Astrocyte of the cerebellum (primary cell): ENCODE measurements at places on chromosomes 2 and 18.

- no peak for DNase-seq
These were observed 16.4 kb downstream of the TET3 start for GRCh38 chr2:74001121-74001520.

- DNase-seq, result no peak
These were observed 207.0 kb upstream of the AGAP1 start for GRCh38 chr2:235286622-235287374.

- DNase-seq, result no peak
These were observed 178.1 kb upstream of the MMADHC start for GRCh38 chr2:149765636-149766035.

DNA sequence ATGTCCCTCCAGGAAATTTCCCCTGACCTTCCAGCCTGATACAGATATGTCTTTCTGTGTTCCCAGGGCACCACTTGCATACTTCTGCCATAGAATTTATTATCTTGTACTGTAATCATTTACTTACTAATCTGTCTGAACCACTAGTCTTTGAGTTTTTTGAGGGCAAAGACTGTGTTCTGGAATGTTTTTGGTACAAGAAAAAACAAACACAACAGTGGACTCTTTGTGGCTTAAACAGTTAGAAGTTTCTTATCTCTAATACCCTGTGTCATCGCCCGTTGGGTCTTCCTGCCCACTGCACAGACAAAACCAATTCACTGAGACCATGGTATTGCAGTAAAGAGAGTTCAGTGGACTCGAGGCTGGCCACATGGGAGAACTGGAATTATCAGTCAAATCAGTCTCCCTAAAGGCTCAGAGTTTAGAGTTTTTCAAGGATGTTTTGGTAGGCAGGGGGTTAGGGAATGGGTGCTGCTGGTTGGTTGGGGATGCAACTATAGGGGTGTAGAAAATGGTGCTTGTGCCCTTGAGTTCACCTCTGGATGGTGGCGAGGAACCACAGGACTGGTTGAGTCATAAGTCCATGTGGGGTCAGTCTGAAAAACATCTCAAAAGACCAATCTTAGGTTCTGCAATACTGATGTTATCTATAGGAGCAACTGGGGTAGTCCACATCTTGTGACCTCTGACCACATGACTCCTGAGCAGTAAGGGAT is 20.3 kb downstream of the RALB start:
- no peak for DNase-seq

- DNase-seq, result no peak
These were observed 1952.6 kb upstream of the LRRTM1 start for GRCh38 chr2:82256983-82257632.

DNA sequence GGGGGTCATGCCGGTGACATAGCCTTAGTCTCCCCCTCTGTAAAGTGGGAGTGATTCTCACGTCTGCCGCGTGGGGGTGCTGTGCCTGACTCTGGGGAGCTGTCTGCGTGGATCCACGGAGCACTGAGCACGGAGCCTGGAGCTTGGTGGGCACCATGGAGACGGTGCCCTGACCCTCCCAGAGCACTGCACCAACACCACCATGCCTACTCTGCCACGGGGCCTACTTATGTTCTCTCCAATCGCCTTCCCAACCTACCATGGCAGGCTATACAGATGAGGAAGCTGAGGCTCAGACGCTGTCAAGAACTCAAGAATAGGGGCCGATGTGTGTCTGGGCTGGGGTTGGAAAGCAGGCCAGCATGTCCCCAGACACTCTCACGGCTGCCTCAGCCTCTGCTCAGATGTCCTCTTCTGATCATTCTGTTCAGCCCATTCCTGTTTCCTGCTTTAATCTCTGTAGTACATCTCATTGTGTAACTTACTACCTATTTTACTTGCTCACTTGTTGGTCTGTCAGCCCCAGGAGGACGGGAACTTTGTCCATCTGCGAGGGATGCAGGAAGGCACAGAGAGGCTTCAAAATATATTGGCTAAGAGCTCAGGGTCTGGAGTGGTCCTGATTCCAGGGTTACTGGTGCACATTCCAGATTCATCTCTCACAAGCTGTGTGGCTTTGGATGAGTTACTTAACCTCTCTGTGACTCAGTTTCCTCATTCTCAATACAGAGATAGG is 168.1 kb upstream of the HS6ST1 start:
- DNase-seq, result no peak

GRCh38 chr2:119650846-119651370 is 28.1 kb upstream of the TMEM177 start:
- no peak for DNase-seq

- no peak for DNase-seq
These were observed 709.6 kb downstream of the SOCS6 start for GRCh38 chr18:70998490-70998889.

DNA sequence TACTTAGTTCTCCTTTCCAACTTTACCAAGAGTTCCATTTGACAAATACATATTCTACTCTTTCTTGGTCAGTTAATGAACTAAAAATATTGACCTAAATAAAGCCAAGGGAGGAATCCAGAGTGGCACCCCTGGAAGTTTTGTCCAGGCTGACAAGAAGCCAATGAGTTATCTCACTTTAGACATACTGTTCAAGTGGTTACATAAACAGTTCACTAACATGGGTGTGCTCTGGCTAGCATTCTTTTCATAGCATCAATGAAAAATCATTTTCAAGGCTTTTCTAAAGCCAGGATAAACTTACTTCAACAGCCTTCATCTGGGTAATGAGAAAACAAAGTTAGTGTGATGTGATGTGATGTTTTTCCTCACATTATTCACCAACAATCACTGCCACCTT is 649.4 kb downstream of the TDRD15 start:
- DNase-seq, result no peak

- no peak for DNase-seq
These were observed 4.4 kb downstream of the SULT1C4 start for GRCh38 chr2:108382196-108382595.

DNA sequence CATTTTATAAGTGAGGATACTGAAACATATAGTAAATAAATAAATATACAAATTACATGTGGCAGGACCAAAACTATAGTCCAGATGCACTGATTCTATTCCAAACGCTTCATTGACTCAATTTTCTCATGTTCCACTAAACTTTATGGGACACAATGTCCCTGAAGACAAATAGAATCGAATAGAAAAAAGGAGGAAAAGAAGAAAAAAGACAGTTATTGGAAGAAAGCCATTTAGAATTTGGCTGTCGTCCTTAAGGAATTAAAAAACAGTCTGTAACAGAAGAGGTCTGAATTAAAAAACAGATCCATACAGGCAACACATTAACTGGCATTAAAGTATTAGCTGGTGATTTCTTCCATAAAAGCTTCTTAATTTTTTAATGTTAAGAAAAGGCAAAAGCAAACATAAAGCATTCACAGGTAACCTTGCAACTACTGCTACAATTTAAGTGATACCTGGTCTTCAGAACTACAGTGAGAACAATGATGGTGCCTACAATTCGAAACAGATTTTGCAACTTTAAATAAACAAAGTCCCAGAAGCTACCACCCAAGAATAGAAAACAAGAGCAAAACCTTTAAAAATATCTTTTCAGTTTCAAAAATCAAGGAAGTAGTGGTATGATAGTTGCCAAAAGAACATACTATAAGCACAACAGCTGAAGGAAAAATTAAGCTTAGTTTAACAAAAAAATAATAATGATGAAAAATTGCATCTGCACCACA is 17.4 kb upstream of the CHAC2 start:
- DNase-seq, result no peak

GRCh38 chr2:10469955-10470608 is 22.0 kb upstream of the ODC1 start:
- no peak for DNase-seq

DNA sequence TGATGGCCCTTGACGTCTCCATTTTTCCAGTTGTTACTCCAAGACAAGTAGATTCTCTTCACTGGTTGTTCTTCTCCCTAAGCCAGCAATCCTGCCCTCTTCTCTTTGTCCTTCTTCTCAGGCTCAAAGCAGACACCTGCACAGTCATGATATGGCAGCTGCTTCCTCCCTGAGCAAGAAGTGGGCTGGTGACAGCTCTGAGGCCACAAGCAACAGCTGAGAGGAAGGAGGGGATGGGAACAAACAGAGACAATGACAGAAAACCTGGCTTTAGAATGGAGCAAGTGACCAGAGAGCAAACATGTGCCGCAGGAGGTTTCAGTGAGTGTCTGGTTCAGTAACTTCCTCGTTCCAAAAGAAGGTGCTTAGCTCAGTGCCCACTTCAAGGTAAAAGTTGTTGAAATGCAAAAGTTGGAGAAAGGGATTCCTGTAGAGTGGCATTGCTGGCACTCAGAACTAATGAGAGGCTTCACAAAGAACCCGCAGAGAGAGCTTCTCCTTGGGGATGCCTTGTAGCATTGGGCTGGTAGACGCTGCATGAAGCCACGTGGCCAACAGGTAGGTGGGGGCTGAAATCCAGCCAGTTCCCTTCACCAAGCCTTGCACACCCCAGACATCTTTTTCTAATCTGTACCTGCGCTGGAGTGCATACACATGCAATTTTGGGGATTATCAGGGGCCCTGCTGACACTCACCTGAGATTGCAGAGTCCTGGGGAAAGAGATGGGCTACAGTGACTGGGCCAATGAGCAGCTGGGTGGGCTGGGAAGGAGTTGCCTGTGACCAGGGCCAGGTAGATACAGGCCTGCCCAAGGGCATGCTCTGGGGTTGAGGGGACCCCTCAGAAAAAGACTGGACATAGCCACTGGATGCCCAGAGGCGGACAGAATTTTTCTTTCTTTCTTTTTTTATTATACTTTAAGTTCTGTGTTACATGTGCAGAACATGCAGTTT is 153.3 kb upstream of the RAB12 start:
- no peak for DNase-seq

DNA sequence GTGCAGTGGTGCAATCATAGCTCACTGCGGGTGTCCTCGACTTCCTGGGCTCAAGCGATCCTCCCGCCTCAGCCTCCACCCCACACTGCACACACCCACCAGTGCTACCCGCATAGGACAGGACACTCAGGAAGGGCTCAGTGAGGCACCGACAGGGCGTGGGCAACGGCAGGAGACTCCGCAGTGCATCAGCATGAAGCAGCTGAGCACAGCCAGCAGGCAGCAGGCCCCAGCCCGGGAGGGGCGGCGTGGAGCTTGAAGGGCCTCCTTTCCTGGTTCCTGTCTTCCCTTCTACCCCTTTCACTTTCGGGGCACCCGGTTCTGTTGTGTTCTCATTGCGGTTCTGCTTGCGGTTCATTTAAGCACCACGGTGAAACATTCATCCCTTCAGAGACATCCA is 89.8 kb downstream of the ZNF516 start:
- no peak for DNase-seq

DNA sequence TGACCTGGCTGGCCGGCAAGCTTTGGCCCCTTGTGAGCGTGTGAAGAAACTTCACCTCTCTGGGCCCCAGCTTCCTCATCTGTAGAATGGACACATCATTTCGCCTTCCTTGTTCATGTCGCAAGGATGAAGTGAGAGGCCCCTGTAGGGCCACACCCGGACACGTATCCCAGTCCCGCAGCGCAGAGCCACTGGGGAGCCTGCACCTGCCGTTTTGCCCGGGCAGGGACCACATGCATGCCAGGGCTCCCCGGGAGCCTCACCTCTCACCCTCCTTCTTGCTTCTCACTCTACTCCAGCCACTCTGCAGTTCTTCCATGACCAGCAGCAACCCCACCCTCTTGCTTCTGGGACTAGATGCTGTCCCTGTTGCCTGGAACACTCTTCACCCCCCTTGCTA is 77.5 kb downstream of the FAM168B start:
- DNase-seq, result no peak

GRCh38 chr2:218002143-218002844 is 501 bp downstream of the TNS1 start:
- no peak for DNase-seq

- no peak for DNase-seq
These were observed 239.0 kb downstream of the OSR1 start for GRCh38 chr2:19119326-19120001.

- DNase-seq, result no peak
These were observed 134.7 kb downstream of the MSTN start for GRCh38 chr2:189927823-189928222.

- no peak for DNase-seq
These were observed 3.4 kb upstream of the EFEMP1 start for GRCh38 chr2:55926974-55927373.

GRCh38 chr2:83471655-83472054 is 987.4 kb downstream of the SUCLG1 start:
- DNase-seq, result no peak

GRCh38 chr2:68734688-68735525 is at the start of gene ARHGAP25:
Gene ARHGAP25 (plus strand): TSS chr2:68734811. CDS start chr2:68735200, 389 bp downstream.
- DNase-seq, result no peak

DNA sequence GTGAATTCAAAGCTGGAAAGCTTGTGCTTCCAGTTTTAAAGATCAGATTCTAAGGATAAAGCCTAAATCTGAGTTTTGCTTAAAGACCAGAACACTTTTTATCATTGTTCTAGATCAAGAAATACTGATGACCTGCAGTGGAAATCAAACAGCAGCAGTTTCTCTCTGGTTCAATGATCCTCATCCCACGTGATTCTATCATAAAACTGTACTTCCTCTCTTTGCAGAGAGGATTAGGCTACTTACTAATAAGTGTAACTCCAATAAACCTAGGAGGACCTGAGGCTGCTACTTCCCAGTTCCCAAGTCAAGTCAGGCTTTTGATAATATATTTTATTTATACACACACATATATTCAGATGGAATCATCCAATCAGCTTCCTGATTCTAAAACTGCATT is 81.9 kb downstream of the TCF4 start:
- DNase-seq, result no peak

- DNase-seq, result no peak
These were observed 52.3 kb downstream of the SOS1 start for GRCh38 chr2:39068299-39069135.

DNA sequence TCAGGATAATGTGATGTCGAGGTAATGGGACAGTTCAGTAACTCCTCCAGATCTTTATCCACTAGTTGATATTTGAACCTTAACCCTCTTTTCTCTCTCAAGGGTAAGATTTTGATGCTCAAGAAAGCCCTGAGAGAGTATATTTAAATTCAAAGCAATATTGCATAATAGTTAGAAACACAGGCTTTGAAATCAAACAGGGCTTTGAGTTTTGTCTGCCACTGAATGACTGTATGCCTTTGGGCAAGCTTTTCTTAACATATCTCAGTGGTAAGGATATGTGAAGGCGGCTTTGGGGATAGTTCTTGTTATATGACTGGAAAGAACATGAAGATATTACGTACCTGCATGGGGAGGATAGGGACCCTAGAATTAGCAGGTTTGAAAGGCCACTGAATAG is 11.1 kb downstream of the ITPRID2 start:
- no peak for DNase-seq

DNA sequence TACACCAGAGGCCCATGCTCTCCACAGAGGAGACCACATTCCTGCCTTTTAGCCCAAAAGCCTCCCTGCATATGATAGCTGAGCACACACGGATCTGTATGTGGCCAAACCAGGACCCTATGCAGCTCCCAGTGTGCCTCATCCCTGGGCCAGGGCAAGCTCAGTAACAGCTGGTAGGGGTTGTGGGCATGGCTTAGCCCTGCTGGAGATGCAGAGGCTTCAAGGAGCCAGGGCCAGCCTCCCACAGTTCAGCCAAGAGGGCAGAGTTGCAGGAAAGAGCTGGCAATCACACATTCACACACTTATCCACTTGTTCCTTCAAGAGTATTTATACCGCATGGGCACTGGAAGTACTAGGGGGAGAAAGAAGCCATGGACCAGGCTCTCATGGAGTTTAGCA is 1.6 kb upstream of the LIMS2 start:
- no peak for DNase-seq
